Astrocyte of the spinal cord (primary cell): ENCODE measurements at places on chromosomes 6 and 20.

DNA sequence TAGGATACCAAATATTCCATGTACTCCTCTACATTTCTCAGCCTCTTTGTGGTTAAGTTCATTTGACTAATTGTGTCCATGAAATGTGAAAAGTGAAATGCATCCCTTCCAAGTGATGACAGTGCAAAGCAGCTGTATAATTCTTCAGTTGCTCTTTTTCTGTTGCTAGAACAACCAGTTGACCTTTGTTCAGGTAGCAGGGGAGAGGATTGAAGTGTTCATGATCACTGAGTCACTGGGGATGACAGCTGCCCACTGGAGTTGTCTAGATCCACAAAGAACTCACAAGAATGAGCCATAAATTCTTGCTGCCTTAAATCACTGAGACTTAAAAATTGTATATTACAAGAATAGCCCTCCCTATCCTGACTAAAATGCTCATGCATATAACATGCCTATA, 254.6 kb downstream of the EPHA7 start:
- DNase-seq: peak; percentile 5

- DNase-seq: peak; percentile 72
Measured at GRCh38 chr6:7165002-7165889, 57.5 kb downstream of the RREB1 start.

DNA sequence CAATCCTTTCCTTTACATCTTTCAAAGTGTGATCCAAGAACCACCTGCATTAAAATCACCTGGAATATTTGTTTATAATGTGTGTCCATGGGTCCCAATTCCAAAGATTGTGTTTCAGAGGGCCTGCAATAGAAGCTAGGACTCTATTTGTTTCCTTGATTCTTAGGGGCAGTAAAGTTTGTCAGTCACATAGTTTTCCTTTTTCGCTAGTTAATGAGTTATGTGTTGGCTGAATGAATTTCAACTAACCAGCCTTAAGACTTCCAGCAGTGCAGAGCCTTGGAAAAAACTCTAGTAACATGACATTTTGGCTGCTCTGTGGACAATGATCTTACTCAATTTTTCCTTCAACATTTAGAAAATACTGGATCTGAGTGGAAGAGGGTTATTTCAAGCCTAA, 11.3 kb downstream of the FAM217A start:
- no peak for DNase-seq

- DNase-seq: peak; percentile 97
Measured at GRCh38 chr20:63835021-63835858, 4.2 kb upstream of the ZBTB46 start.

DNA sequence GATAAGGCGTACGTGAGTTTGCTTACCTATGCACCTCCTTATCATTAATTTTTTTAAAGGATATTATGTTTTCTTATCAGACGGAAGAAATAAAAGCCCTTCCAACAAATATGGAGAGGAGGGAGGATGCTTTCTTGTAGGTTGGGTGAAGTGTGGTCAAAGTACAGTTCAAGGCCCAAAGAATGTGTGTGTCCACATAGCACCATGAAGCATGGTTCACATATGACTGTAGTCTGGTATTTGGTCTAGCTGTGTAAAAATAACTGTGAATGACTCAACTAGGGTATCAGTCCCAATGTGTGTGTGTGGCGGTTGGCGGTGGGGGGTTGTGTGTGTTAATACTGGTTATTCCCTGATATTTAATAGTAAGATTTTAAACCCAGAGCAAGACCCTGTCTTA, 212.7 kb downstream of the TMEM242 start:
- DNase-seq: peak; percentile 47

- no peak for DNase-seq
Measured at GRCh38 chr20:10388597-10388996, 45.4 kb downstream of the MKKS start.

GRCh38 chr6:40506954-40507353, 80.2 kb downstream of the LRFN2 start:
- no peak for DNase-seq

- DNase-seq: no peak
Measured at GRCh38 chr6:35195120-35195780, 18.5 kb upstream of the SCUBE3 start.
